ENCODE measurements at places on chromosomes 2 and 18. TPM values are rescaled to one million over a fixed set of nuclear protein-coding genes. Genes with fewer than 3 reads are reported as not detected.

GRCh38 chr2:120360307-120360855, 14.4 kb downstream of the INHBB start:
- no peaks in the 10 kb centered on the region for H3K36me3 ChIP-seq
- no peaks in the 10 kb centered on the region for H3K27me3 ChIP-seq
- H3K27ac ChIP-seq, result no peak overlapping the region
- H3K4me3 ChIP-seq, result no peak overlapping the region

DNA sequence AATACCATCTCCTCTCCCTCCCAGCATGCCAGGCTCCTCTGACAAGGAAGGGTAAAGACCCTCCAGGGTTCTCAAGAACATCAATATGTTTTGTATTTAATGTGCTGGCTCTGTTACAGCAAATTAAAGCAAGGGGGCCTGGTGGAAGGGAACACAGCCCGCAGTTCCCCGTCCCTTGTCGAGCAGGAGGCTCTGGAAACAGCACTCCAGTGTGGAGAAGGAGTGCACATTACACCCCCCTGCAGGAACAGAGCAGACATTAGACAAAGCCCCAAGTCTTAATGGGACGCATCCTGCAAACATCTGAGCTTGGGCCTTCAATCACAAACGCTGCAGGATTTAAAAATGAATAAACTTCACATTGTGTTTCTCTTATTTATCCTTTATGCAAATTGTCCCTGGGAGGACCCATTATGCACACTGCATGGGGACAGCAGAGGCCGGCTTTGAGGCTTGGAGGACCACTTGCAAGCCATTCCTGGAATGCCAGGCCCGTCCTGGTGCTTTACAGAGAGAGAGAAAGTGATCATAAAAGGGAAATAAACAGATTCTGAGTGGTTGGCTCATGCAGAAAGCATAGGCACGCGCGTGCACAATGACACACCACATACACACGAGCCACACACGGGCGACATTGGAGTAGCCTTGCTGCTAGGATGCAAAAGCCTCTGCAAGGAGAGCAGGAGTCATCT, 328.7 kb downstream of the SMAD2 start:
- no peaks in the 10 kb centered on the region for H3K36me3 ChIP-seq
- DNase-seq, result no peak
- H3K27ac ChIP-seq, result no peak overlapping the region
- H3K4me3 ChIP-seq, result no peak overlapping the region
- no peaks in the 10 kb centered on the region for H3K4me1 ChIP-seq
- H3K27me3 ChIP-seq, result no peaks in the 10 kb centered on the region

- H3K4me1 ChIP-seq, result no peaks in the 10 kb centered on the region
- no peak overlapping the region for H3K27ac ChIP-seq
- no peaks in the 10 kb centered on the region for H3K36me3 ChIP-seq
- H3K27me3 ChIP-seq, result no peaks in the 10 kb centered on the region
- H3K4me3 ChIP-seq, result no peak overlapping the region
Measured at GRCh38 chr2:232249096-232249495, 129.5 kb upstream of the ALPP start.

- no peak overlapping the region for H3K27ac ChIP-seq
- H3K36me3 ChIP-seq, result peaks cover 9% of the 10 kb centered on the region
- no peaks in the 10 kb centered on the region for H3K4me1 ChIP-seq
- H3K27me3 ChIP-seq, result no peaks in the 10 kb centered on the region
- no peak overlapping the region for H3K4me3 ChIP-seq
Measured at GRCh38 chr2:28951910-28952835, 28.9 kb upstream of the TOGARAM2 start.

DNA sequence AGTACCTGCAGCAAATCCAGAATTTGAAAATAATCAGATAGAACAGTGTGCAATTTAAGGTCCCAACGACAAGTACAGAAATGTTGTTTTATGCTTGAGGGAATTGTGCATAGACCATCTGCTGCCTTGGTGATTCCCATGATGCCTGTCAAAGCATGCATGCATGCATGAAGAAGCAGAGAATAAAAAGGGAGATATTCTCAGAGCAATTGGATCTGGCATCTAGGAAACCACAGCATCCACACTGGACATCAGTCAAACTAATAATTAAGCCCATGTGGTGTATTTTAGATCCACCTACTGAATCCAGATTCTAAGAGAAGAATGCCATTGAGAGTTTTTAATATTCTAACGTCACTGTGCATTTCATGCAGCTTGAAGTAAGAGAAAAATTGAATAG, 361.2 kb downstream of the FSIP2 start:
- H3K4me3 ChIP-seq, result no peak overlapping the region
- no peaks in the 10 kb centered on the region for H3K4me1 ChIP-seq
- no peak for DNase-seq
- no peak overlapping the region for H3K27ac ChIP-seq
- no peaks in the 10 kb centered on the region for H3K36me3 ChIP-seq

DNA sequence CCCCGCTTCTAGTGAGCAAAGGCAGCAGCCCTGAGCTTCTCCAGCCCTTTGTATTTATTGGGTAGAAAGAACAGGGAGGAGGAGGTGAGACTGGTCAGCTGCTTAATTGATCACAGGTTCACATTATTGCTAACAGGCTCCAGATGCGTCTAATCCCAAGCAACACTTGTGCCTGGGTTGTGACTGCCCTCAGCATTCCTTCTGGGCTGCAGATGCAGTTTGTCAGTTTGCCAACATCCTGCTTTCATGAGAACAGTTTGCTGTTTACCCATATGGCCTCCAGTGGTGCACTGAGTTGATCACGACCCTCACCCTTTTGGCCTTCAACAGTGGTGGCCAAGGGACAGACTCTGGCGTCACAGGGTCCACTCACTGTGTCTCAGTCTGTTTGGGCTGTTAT, 159.5 kb upstream of the ZNF516 start:
- no peak overlapping the region for H3K4me3 ChIP-seq
- H3K27me3 ChIP-seq, result no peaks in the 10 kb centered on the region
- no peaks in the 10 kb centered on the region for H3K4me1 ChIP-seq
- H3K36me3 ChIP-seq, result no peaks in the 10 kb centered on the region

DNA sequence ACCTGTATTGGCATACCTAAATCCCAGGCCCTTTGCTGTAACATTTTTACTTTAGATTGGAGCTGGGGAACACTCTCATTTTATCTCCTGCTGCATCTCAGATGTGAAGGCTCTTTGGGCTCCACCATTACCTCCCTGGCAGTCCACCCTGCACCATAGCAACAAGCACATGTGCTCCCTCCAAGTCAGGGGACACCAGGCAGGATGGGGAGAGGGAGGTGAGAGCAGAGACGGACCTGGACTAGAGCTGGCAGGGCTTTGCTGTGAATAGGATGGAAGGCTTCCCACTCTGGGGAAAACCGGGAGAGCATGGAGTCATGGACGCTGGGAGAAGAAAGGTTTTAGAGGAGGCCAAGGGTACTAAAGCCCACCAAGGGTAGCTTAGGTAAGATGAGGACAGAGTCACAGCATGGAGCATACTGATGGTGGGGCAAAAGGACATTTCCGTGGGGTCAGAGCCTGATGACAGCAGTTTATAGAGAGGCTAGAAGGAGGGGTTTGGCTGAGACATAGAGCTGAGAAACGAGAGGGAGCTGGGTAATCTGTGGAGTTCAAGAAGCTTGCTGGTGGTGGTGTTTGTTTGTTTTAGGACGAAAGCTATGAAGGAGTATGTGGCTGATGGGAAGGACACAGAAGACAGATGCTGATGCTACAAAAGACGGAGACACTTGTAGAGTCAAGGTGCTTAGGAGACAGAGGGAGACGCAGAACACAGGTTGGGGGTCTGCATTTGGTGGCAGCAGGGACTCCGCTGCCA, 134.8 kb downstream of the COL6A3 start:
- no peaks in the 10 kb centered on the region for H3K27me3 ChIP-seq
- no peak for DNase-seq
- H3K36me3 ChIP-seq, result no peaks in the 10 kb centered on the region
- H3K4me3 ChIP-seq, result no peak overlapping the region
- H3K4me1 ChIP-seq, result peaks cover 30% of the 10 kb centered on the region

- no peak for DNase-seq
- H3K4me1 ChIP-seq, result no peaks in the 10 kb centered on the region
- no peak overlapping the region for H3K27ac ChIP-seq
- no peak overlapping the region for H3K4me3 ChIP-seq
Measured at GRCh38 chr2:126409850-126410249, 246.1 kb upstream of the GYPC start.

ATG16L1 gene
- total RNA-seq, result 21.8 TPM

DNA sequence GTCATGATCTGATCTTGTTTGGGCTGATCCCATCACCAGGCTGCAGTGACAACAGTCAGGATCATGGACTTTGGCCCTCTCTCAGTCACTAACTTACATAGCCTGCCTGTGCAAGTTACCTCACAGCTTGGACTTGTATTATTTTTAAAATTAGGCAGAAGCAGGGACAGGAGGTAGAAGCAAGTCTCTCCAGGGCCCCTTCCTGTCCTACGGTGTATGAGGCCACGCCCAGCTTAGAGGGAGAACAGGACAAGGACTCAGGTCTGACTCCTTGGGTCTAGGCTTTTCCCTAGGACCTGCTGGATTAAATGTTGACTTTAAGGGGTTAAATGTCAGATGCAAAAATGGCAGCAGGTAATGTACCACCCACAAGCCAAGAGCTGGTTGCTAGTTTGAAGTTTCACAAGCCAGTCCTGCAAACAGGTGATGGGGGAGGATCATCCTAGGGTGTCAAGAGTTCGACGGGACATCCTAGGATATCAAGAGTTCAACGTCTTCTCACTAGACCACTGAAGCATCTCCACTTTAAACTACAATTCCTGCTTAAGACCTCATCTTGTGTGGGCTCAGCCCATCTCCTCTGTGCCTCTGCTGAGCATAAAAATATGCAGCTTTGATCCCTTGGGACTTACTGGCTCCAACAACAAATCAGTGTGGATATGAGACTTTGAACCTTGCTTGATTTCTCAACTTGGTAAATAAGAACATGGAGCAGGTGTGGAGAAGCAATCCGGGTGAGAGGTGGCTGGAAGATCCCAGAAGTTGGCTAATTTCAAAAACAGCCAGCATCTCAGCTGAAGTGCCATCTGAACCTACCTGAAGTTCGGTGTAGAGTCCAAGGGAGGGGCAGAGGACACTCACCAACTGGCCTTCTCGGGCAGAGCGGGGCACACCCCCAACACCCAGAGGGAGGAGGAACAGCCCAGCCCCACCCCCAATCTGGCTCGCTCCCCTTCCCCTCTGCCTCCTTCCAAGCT, 39.5 kb downstream of the SFXN5 start:
- no peak overlapping the region for H3K4me3 ChIP-seq
- H3K27me3 ChIP-seq, result no peaks in the 10 kb centered on the region
- DNase-seq, result no peak
- H3K36me3 ChIP-seq, result no peaks in the 10 kb centered on the region
- H3K4me1 ChIP-seq, result no peaks in the 10 kb centered on the region

DNA sequence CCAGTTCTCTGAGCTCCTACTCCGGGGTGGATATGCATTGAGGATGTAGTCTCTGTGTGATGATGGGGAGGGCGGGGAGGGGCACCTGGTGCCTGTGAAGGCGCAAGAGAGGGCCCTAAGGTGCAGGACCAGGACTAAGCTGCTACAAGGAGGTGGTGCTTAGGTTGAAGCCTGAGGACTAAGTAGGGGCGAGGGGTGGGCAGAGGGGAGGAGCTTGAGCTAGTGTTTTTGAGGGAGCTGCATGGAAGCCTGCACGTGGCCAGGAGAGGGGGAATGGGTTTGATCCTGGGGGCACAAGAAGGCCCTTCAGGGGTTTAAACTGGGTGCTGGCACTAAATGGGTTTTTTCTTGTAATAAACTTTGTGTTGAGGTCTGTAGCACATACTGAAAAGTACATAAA, 105.0 kb downstream of the UGGT1 start:
- no peaks in the 10 kb centered on the region for H3K4me1 ChIP-seq
- H3K27me3 ChIP-seq, result no peaks in the 10 kb centered on the region
- no peak overlapping the region for H3K27ac ChIP-seq
- no peak for DNase-seq

ARHGAP15 gene
- 11.0 TPM for total RNA-seq

DNA sequence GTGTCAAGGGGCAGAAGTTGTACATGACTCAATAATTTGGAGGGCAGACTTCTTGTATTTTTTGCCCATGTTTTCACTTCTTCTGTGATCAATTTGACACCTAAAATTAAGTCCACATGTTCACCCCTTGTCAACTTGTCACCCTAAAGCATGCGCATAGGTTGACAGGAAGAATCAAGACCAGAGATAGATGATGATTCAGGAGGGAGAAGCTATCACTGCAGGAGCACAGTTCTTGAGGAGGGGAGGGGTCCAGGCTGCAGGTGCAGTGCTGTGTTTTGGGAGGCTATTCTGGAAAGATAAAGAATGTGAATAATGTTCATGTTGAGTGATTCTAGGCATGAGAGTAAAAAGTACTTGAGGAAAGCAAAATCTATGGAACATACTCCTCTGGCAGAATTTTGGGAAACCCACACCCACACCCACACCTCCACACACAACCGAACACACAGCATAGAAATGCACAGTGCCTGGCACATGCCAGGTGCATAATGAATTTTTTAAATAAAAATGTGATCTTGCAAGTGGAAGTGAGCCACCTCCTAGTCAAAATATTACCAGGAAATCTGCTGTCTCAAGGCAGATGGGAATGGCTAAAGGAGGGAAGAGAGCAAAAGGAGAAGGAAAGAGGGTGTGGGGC, 249.2 kb upstream of the MEX3C start:
- H3K4me1 ChIP-seq, result no peaks in the 10 kb centered on the region
- DNase-seq, result no peak
- H3K27me3 ChIP-seq, result no peaks in the 10 kb centered on the region

- H3K36me3 ChIP-seq, result no peaks in the 10 kb centered on the region
- no peak for DNase-seq
Measured at GRCh38 chr2:172053486-172053885, 31.8 kb upstream of the DLX1 start.

MORN2 gene
- total RNA-seq, result 15.5 TPM

DNA sequence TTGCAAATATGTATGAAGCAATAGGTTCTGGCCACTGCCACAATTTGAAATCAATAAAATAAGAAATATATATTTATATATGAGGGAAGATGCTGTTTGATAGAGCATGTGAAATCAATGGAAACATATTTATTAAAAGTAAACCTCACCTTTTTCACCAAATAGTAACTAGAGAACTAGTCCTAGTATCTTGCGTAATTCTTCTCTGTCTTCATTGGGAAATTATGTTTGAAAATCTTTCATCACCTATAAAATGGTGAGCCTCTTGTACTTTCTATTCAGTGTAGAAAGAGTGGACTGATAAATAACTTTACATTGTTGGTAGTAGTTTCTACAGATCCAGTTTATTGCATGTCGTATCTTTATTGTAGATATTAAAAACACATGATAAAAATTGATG, 103.0 kb downstream of the CD226 start:
- H3K27ac ChIP-seq, result no peak overlapping the region
- no peak overlapping the region for H3K4me3 ChIP-seq
- no peaks in the 10 kb centered on the region for H3K27me3 ChIP-seq
- peaks cover 5% of the 10 kb centered on the region for H3K4me1 ChIP-seq
- no peaks in the 10 kb centered on the region for H3K36me3 ChIP-seq

MYOM1 gene
- 16.1 TPM for total RNA-seq
